CD14-positive monocyte (primary cell): ENCODE measurements at places on chromosomes 4 and X. TPM values are rescaled to one million over a fixed set of nuclear protein-coding genes. Genes with fewer than 3 reads are reported as not detected.

TLR2 gene
- polyA plus RNA-seq, result 81.8 and 187 TPM in 2 replicates

DCAF8L2 gene
- not detected for polyA plus RNA-seq

GNRHR gene
- polyA plus RNA-seq, result not detected

SERTM2 gene
- not detected in 2 replicates for polyA plus RNA-seq

SPANXB1 gene
- not detected for polyA plus RNA-seq

DNA sequence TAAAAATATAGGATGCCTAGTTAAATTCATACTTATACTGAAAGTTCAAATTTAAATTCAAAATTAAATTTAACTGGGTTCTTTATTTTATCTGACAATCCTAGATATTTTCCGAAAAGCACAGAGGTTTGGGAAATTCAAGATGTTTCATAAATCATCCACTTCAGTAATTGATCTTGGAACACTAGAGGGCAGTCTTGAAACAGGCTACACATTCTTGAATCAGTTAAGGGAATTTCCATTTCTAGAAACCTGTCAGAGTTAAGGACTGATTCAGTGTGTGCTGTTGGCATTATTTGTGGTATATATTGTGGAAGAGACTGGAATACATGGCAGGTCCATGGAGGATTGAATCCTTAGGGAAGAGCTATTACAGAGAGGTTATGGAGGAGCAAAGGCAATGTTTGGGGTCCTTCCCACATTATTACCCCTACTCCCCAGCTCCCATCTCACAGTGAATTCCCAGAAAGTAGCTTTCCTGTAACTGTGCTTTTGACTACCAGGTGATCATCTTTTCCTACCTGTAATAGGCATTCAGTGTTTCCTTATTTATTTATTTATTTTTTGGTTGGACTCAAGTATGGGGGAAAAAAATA, 92.9 kb downstream of the EGF start:
- peaks cover 45% of the 10 kb centered on the region for H3K27me3 ChIP-seq
- H3K4me3 ChIP-seq, result no peak overlapping the region
- no peak overlapping the region for H3K27ac ChIP-seq
- DNase-seq, result peak; percentile 76
- H3K4me1 ChIP-seq, result no peaks in the 10 kb centered on the region
- no peaks in the 10 kb centered on the region for H3K36me3 ChIP-seq

DNA sequence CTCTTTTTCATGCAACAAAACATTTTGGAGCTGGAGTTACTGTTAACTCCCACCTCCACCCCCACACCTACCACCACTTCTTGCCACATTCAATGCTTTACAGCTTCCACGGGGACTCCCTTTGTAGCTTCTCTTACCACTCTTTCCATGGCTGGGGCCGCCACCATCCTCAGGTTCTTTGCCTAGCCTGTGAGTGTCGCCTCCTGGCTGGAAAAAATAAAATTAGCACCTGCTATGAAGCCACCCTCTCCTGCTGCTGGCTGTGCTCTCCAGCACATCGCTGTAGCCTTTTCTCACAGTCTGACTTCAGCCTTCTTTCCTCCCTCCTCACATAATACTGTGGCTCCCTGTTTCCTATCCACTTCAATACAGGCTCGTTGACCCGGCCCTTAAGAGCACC, 114.4 kb downstream of the FRAS1 start:
- no peak overlapping the region for H3K27ac ChIP-seq
- H3K4me1 ChIP-seq, result no peaks in the 10 kb centered on the region
- no peak for DNase-seq
- no peaks in the 10 kb centered on the region for H3K36me3 ChIP-seq

DNA sequence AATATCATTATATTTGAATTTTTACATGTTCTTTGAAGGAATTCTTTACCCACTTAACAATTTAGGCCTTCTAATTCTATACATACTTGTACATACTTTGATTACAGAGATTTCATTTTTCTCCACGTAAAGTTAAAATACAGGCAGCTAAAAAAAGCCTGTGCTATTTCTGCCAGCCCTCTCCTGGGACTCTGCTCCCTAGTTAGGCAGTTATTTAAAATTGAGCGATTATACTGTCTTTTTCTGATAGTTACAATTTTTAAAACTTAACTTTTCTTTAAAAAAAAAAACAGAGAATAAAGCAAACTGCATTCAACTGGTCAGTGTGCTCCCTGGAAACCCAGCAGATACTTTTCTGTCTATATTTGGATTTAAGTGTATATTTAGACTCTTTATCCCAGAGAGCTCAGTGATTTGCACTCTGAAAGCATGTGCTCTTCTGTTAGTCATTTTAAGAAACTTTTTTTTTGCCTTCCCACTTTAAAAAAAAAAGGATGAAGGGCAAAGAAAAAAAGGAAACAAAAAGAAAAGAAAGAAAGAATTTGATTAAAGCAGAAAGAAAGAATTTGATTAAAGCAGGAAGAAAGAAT, 18.1 kb upstream of the FAM241A start:
- H3K4me3 ChIP-seq, result no peak overlapping the region
- no peaks in the 10 kb centered on the region for H3K36me3 ChIP-seq
- no peaks in the 10 kb centered on the region for H3K4me1 ChIP-seq
- no peaks in the 10 kb centered on the region for H3K27me3 ChIP-seq
- DNase-seq, result no peak

DNA sequence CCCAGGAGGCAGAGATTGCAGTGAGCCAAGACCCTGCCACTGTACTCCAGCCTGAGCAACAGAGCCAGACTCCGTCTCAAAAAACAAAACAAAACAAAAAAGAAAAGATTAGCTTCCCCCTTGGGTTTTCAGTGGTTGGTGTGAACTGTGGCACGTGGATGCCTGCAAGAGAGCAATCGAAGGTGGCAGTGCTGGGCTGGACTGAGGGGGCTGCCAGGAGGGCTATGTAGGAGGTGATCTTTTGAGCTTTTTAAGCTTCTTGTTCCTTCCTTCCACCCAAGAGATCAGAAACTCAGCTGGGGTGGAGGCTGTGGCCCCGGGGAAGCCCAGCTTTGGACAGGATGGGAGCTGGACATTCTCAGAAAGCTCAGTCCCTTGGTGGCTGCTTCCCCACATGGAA, 49.6 kb downstream of the PRPS1 start:
- peaks cover 67% of the 10 kb centered on the region for H3K4me1 ChIP-seq
- H3K36me3 ChIP-seq, result no peaks in the 10 kb centered on the region
- no peak overlapping the region for H3K4me3 ChIP-seq
- H3K27ac ChIP-seq, result no peak overlapping the region

GRCh38 chrX:31123335-31123734, 51.5 kb upstream of the FTHL17 start:
- H3K4me3 ChIP-seq, result no peak overlapping the region
- H3K36me3 ChIP-seq, result no peaks in the 10 kb centered on the region
- no peak overlapping the region for H3K27ac ChIP-seq
- H3K4me1 ChIP-seq, result no peaks in the 10 kb centered on the region
- no peaks in the 10 kb centered on the region for H3K27me3 ChIP-seq

DNA sequence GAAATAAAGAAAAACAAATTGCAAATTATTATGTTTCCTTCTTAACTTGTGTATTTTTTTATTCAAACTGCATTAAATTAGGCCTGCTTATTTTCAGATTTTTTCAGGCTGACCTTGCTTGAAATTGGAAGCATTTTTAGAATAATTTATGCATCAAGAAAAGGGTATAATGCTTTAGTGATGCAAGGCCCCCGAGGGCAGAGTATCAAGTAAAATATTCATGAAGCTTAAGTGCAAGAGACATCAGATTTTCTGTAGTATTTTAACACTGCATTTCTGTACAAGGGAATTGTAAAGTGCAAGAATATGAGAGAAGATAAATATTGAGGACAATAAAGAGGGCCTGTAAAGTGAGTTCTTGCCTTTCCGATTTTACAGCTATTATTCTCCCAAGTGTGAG, 485.8 kb upstream of the ATOH1 start:
- DNase-seq, result no peak
- H3K27me3 ChIP-seq, result no peaks in the 10 kb centered on the region
- no peak overlapping the region for H3K27ac ChIP-seq
- H3K36me3 ChIP-seq, result no peaks in the 10 kb centered on the region
- H3K4me1 ChIP-seq, result no peaks in the 10 kb centered on the region

GRCh38 chr4:152655272-152656129, 24.3 kb downstream of the TMEM154 start:
- peaks cover 33% of the 10 kb centered on the region for H3K36me3 ChIP-seq
- H3K27me3 ChIP-seq, result no peaks in the 10 kb centered on the region
- no peak overlapping the region for H3K4me3 ChIP-seq
- DNase-seq, result no peak
- peaks cover 10% of the 10 kb centered on the region for H3K4me1 ChIP-seq

- no peak overlapping the region for H3K4me3 ChIP-seq
- no peaks in the 10 kb centered on the region for H3K36me3 ChIP-seq
- DNase-seq, result no peak
- no peaks in the 10 kb centered on the region for H3K27me3 ChIP-seq
Measured at GRCh38 chr4:3249711-3250437, 915 bp downstream of the MSANTD1 start.
